Right lung (tissue), 10 donors: ENCODE measurements at places on chromosomes 6 and 20. TPM values are rescaled to one million over a fixed set of nuclear protein-coding genes. Genes with fewer than 3 reads are reported as not detected.
A peak's percentile ranks its signal among the peaks of the same experiment; 100 is the strongest.

DNA sequence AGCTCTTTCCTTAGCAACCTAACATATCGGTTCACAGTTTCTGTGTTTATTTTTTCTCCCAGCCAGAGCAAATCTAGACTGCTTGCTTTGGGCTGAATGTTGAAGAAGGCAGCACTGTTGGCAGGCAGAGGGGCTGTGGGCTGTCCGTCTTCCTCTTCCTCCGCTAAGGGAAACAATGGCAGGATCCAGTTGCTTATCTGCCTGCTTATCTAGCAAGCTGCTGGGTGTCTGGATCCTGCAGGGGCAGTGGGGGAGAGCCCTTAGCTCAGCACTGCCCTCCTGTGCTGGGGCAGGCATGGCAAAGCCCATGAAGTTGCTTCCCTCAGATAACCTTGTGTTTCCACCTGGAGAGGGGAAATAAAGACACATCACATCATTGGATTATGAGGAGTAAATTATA is 92.7 kb upstream of the CD93 start:
- DNase-seq: no peak

- no peak for DNase-seq
These were observed 154.0 kb downstream of the TRIM27 start for GRCh38 chr6:28769626-28770402.

DNA sequence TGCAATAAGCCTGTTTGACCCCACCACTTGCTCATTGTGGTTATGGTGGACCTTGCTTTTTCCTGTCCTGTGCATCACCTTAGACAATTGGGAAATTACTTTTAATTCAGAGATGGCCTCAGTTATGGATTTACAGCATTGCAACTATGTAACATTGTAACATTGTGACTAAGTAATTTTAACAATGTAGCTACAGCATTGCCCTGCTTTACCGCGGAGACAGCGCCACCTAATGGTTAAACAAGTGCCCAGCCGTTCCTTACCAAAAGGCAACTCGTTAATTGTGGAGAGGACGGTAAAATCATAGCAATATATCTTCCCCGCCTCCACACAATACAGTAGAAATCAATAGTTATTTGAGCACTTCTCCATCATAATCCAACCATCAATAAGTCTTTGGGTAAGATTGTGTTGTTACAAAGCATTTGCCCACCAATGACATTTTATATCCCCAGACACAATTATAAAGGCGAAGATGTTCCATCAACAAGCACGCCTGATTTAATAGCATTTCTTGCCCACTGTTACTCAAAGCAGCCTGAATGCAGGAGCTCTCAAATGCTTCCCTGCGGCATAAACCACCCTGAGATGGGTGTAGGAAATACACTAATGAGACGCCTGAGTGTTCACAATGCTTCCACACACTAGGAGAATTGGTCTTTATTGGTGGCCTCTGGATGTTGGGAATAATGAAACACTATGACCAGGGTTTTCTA is 93.7 kb downstream of the PROKR2 start:
- peak; percentile 8 for DNase-seq

GRCh38 chr20:63619086-63619485 is 7.8 kb downstream of the GMEB2 start:
- no peak for DNase-seq

DNA sequence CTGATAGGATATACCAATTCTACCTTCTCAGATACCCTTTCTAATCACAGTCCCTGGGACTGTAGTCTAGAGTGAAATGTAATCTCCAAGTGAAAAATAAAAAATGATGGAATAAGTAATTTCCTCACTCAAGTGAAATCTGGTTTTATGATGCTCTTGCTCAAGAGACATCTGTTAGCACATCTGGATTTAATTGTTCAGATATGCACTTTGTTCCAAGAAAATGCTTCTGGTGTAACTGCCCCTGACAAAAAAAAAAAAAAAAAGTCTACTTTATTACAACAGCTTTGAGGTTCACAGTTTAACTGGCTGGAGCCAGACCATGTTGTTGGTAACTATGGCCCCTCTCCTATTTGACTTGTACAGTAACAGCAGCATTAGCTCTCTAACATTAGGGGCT is 251.8 kb downstream of the BTBD9 start:
- DNase-seq: no peak

- DNase-seq: no peak
These were observed 161.5 kb upstream of the MAN1A1 start for GRCh38 chr6:119511024-119511423.

- no peak for DNase-seq
These were observed 72.0 kb downstream of the LIN28B start for GRCh38 chr6:105028898-105029297.

GRCh38 chr6:167973148-167973885 is 24.2 kb upstream of the KIF25 start:
- DNase-seq: no peak

GRCh38 chr20:57471496-57472372 is 53.2 kb downstream of the CTCFL start:
- no peak for DNase-seq

- DNase-seq: no peak
These were observed 59.6 kb downstream of the RAB44 start for GRCh38 chr6:36757206-36757605.

DNA sequence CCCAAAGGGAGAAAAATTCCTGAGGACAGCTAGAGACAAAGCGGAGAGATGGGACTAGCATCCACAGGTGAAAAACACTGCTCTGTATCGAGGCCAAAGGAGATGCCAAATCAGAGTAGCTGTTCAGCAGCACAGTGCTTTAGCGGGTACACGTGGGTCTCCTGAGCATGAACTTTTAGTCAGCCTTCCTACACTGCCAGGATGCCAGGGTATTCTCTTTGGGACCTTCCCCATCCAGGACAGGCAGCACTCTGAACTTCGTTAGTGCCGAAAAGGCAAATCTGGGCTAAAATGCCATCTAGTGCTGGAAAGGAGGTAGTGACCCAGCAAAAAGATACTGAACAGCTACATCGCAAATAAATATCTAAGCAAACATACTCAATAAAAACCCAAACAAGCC is 64.9 kb downstream of the C6orf58 start:
- DNase-seq: no peak

DNA sequence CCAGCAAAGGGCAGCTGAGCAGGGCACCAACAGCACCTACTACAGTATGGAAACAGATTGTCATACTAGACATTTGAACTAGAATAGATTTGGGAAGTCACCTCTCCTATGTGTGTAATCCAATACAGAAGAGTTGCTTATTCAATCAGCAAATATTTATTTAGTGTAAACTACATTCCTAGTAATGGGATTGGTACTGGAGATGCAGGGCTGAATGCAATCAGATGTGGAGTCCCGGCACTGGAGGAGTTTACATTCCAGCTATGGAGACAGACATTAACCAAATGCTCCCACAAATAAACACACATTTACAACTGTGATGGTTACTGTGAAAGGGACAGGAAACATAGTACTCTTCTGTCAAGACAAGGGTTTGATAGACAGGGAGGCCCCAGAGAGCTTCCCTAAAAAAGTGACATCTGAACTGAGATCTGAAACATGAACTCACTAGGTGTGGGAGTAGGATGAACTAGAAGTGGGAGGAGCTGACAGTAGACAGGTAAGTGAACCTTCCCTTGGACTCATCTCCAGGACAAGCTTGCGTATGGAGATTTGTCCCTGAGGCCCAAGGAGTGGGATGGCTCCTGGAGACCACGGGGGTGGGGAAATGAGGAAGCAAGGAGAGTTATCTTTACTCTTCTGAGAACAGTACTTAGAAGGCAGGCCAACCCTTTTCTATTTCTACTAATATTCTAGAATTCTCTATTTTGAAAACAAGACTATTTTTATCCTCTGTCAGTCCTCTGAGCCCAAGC is 420.5 kb downstream of the MAFB start:
- DNase-seq: no peak

The SLC26A8 gene
- 0.26 TPM for polyA plus RNA-seq

The PTCRA gene
- 0.28 TPM for polyA plus RNA-seq

The PPP1R18 gene
- polyA plus RNA-seq: 43.0 TPM

The ATRN gene
- 33.9 TPM for polyA plus RNA-seq

The RBL1 gene
- polyA plus RNA-seq: 16.0 TPM

The CENPB gene
- polyA plus RNA-seq: 40.1 TPM

The LRRN4 gene
- polyA plus RNA-seq: 1.6 TPM
